Keratinocyte (primary cell): ENCODE measurements at places on chromosomes 13 and 19. TPM values are rescaled to one million over a fixed set of nuclear protein-coding genes. Genes with fewer than 3 reads are reported as not detected.
A peak's percentile ranks its signal among the peaks of the same experiment; 100 is the strongest.

DNA sequence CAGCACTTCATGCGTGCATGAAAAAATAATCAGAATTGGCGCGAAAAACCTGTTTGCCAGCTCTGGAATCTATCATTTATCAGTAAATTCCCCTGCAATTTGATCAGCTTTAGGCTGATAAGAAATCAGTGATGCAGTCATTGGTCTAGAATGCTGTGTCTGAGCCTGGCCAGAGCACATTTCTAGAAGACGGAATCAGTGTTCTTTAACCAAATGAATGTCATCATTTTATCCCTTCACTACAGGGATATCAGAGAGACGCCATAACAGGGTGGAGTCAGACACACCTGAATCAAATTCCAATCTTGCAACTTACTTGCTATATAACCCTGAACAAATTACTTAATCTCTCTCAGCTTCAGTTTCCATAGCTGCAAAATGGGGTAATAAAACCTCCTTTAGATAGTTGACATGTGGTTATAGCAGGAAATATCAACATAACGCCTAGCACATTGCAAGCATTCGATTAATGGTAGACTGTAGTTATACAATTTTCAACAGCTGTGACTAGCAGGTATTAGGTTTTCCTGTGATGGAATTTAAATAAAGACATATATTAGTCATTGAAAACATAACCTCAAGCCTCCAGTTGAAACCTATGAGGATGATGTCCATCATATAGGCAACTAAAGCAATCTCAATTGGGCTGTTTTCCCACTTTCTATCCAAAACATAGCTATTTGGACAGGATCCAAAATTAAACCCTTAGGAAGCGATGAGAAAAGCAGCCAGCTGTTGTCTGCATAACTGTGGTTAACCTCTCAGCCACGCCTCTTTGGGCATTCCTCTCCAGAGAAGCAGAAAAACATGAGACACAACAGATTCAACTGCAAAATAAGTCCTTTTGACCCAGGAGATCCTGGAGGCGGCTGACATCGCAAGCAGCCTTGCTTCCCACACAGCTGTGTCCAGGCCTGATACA, 51.6 kb upstream of the UBL3 start:
- DNase-seq: no peak
- H3K36me3 ChIP-seq: no peaks in the 10 kb centered on the region
- H3K4me1 ChIP-seq: peaks cover 19% of the 10 kb centered on the region
- no peaks in the 10 kb centered on the region for H3K27me3 ChIP-seq
- H3K27ac ChIP-seq: no peak overlapping the region
- peak overlapping the region; percentile 9 for H3K4me3 ChIP-seq

DNA sequence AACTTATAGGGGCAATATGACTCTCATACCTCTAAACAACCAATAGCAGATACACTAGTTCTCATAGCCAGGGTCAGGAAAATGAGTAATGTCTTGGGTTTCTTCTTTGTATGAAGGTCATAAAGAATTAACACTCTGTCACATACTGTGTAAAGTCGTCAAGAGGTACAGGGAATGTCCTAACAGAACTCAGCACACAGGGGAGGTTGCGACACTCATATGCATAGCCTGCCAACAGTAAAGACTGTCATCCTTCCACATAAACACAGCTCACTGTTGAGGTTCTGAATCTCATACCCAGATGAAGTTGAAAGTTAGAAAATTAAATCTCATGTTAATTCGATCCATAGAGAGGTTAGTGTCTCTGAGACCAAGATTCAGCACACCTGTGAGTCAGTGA, 34.2 kb upstream of the ZNF254 start:
- no peak overlapping the region for H3K4me3 ChIP-seq
- H3K4me1 ChIP-seq: peaks cover 24% of the 10 kb centered on the region
- H3K36me3 ChIP-seq: peaks cover 13% of the 10 kb centered on the region
- H3K27ac ChIP-seq: no peak overlapping the region

The SLC6A16 gene
- 0.04 TPM in 1 of 3 replicates, not detected in the others for polyA plus RNA-seq

The PGLYRP2 gene
- not detected in 3 replicates for polyA plus RNA-seq
